A549 treated with GW870086 at 1 μM for 4 hours (cell line): ENCODE measurements at places on chromosomes 11 and 22. TPM values are rescaled to one million over a fixed set of nuclear protein-coding genes. Genes with fewer than 3 reads are reported as not detected.

A4GALT gene
- 15.2 to 24.7 TPM (median 24.1 TPM) in 5 replicates for total RNA-seq

OR8H3 gene
- not detected in 5 replicates for total RNA-seq

RIMBP3B gene
- total RNA-seq = 0.24 to 0.63 TPM (median 0.32 TPM) in 5 replicates

MUC2 gene
- 0.07 to 0.24 TPM (median 0.11 TPM) in 5 replicates for total RNA-seq

OR52H1 gene
- not detected in 5 replicates for total RNA-seq

PTPRCAP gene
- 0.15 to 0.36 TPM (median 0.23 TPM) in 5 replicates for total RNA-seq

CDC45 gene
- total RNA-seq = 24.0 to 27.8 TPM (median 26.5 TPM) in 5 replicates

KCTD21 gene
- total RNA-seq = 7.3 to 8.3 TPM (median 7.9 TPM) in 5 replicates

TRIM66 gene
- 1.5 to 2.7 TPM (median 1.6 TPM) in 5 replicates for total RNA-seq

LIN7C gene
- total RNA-seq = 5.2 to 8.5 TPM (median 6.6 TPM) in 5 replicates

KDM2A gene
- total RNA-seq = 42.0 to 51.9 TPM (median 46.7 TPM) in 5 replicates

OR51B5 gene
- total RNA-seq = 0.10 TPM in 2 of 5 replicates, not detected in the others

TMPRSS13 gene
- not detected in 5 replicates for total RNA-seq
